ENCODE measurements at places on chromosomes 2 and 18.

DNA sequence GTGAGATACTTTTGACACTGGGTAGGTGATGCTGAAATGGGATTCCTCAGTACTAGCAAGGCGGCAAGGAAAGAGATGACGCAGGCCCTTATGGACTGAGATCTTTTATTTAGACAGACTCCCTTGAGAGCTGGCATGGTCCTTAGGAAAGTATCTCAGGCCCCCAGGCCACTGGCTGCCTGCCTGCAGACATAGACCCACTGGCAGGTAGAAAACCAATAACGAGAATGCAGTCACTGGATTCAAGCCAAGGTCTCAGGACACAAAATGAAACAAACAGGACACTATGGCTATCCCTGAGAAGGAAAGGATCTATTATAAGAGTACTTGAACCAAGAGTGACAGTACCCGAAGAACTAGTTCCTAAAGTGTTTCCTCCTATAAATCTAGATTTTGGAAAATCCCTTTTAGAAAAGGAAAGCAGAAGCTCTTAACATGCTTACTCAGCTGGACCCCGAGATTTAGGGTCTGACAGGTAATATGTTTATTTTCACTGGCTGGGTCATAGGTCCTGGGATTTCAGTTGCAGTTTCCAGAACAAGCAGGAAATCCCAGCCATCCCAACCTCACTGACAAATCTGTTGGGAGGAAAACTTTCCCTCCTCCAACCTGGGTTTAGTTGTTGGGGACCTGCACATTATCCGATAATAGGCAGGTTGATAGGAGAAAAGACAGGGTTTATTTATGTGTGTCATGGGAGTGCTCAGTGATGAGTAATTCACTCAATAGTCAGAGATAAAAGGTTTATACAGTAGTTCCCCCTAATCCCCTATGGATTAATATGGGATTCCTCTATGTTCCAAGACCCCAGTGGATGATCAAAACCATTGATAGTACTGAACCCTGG, 44.5 kb downstream of the COMMD1 start:
- peak; percentile 78 for DNase-seq

GRCh38 chr18:48800466-48800865, 150.3 kb downstream of the SMAD7 start:
- no peak for DNase-seq

GRCh38 chr2:105455488-105456003, 56.7 kb upstream of the FHL2 start:
- DNase-seq = peak; percentile 52

DNA sequence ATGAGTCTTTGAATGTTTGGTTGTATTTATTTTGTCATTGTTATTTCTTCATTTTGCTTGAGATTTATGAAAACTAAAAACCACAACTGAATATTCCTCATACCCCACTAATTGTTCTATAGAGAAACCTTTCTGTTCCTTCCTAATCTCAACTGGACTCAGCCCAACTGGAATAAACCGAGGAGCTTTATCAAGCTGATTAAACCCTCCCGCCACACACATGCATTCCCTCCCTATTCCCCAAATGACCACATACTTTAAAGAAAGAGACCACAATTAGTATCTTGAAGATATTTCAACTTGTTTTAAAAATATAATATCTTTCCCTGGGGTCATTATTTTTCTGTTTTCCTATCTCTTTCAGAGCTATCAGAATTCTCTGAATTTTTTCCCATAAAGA, 107.5 kb downstream of the OSR1 start:
- DNase-seq = no peak

DNA sequence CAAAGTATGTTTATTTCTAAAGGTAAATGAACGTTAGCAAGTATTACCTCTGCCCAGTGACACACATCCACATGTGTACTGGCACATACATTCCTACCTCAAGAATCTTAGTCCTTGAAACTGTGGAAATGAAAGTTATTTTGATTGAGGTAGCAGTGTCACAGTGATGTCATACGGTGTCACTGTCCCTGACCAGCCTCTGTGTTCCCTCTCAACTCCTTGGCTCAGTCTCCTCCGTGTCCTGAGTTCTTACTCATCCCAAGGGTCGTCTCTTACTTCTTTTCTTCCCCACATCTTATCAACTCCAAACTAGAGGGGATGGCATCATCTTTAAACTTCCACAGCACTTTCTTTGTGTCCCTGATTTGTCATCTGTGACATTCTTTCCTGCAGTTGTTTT, 3.3 kb downstream of the NCK2 start:
- no peak for DNase-seq

GRCh38 chr2:227717687-227718567, at the start of gene SLC19A3:
SLC19A3 (minus strand) TSS chr2:227718028; CDS start chr2:227702318, 15,710 bp downstream.
- DNase-seq = peak; percentile 48

Data from dermis microvascular lymphatic vessel endothelial cell (primary cell).